ENCODE measurements at places on chromosomes 3 and 15.

- no peak for DNase-seq
Measured at GRCh38 chr3:16113704-16114103, 60.8 kb upstream of the GALNT15 start.

DNA sequence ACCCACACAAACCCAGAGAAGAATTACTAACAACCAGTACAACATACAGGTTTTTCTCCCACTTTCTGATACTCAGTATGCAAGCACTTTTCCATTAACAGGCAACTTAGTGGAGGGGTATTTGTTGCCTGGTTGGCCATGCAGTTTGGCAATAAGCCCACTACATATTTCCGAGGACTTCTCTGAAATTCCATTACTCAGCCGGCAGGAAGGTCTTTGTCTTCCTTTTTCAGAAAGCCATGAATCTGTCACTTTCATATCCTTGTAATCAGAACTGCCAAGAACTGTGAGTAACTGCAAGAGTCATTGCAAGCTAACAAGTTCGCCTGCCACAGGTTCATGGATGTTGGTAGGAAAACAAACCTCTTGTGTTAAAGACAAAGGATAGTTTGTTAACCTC is 422.3 kb upstream of the ROBO1 start:
- DNase-seq, result no peak

GRCh38 chr15:99169769-99170311 is 65.0 kb downstream of the SYNM start:
- no peak for DNase-seq

DNA sequence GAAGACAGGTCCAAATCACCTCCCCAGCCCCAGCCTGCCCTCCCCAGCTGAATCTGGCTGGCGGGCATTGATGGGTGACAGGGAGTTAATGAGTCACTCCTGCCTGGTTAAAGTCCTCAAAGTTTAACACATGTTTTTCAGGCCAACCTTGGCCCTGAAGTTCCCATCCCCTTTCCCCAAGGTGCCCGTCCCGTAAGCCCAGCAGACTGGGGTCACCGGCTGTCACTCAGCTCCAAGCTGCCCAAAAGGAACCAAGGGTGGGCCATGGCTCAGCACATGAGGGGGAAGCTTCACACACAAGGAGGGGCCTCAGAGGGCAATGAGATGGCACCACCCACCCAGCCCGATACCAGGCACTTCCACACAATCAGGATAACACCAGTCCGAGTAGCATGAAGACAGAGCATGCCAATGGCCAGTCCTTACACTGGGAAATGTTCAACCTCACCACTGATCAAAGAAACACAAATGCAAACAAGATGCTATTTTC is 10.2 kb upstream of the KLF15 start:
- DNase-seq, result no peak

DNA sequence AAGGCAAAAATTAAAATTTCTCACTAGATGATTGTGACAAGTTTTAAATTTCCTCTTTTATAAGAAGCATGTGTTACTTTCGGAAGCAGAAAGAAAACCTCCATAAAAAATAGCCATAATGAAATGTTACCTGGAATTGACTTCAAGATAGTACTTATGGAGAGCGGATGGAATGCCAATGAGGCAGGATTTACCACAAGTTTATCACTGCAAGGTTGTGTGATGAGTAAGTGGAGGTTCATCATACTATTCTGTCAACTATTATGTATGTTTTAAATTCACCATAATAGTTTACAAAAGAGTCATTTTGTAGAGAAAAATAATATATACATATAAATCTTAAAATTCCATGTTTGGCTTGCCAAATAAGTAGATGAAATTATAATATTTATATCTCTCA is 230.3 kb downstream of the SCAPER start:
- DNase-seq, result no peak

DNA sequence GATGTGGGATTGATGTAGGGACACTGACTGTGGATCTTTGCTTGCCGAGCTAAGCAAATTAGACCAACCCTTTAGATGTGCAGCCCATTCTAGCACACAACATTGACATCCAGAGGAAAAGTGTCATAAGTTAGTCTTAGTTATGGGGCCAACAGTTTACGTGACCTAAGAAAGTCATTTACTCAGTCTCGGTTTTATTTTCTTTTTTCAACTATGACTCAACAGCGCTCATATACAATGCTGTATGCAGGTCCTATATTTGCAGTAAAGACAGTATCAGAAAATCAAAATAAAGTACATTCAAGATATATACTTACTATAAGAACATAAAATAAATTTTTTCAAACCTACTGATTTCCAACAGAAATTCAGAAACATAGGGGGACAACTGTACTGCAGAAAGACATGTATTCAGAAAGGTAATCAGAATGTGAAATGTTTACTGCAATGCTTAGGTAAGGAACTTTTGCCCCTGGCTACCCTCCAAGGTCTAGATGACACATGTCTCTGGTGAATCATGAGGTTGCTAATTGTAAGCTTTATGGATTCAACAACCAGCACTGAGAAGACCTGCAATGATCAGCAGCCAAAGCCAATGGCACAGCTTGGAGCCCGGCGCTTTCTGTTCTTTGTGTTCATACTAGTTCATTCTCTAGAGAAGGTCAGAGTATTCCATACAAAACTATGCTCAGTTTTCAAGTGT is 317.5 kb upstream of the CNTN6 start:
- DNase-seq, result no peak

- no peak for DNase-seq
Measured at GRCh38 chr3:3586843-3587646, 212.2 kb upstream of the LRRN1 start.

DNA sequence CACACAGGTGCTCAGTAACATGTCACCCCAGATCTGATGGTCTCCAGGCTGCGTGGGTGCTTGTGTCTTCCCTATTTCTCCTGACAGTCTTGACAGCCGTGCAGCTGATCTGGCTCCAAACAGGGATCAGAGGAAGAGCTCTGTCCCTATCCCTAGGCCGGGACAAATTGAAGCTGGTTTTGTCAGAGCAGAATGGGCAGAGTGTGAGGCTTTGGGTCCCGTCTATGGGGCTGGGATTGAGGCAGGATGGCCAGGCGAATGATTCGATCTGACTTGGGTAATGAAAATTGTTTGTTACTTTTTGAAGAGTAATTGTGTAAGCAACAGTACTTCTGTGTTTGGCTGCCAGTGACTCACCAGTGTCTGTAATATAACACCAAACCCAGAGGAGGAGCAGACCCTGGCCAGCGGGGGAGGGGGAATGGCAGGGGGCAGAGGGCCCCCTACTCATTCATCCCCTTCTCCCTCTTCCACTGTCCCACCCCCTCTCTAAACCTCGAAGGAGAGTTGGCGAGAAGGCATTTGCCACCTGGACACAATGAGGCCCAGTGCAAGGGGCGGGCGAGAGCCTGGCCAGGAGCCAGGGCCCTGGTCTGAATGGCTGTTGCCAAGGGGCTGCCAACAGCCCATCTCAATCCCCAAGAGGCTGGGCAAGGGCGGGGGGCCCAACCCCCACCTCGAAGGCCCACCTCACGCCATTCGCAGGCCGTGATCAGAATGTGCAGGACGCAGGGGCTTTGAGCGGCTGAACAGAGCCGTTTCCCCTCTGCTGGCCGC is 4.9 kb upstream of the MAGEF1 start:
- no peak for DNase-seq

DNA sequence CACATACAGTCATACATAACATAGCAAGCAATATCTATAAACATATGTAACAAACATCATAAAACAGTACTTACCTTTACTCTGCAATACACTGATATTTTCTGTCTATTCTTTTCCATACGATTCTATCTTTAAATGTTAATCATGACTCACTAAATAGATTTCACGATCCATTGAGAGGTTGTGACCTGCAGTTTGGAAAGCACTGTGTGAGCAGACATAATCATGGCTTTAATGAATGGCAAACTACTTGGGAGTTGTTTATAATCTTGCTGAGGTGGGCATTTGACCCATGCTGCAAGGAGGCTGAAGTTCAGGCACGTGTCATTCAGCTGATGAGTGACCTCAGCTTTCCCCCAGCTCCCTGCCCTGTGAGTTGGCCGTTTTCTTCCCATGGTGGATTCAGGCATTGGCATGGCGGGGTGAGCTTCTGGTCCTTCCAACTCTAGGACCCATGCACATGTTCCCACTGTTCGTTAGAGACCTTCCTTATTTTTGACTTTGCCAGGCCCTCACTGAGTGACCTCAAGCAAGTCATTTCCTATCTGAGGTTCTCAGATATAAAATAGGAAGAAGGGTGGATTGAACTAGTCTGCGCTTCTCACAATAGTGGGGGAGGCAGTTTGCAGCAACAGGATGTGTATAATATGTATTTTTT is 41.7 kb downstream of the PAQR5 start:
- no peak for DNase-seq

All from hematopoietic multipotent progenitor cell treated with erythropoietin and hydrocortisone succinate and interleukin-3 and kit ligand, for 17 days (in vitro differentiated cells).